ENCODE measurements at places on chromosomes 12 and 14.

GRCh38 chr12:85920324-85920947 lies 46.3 kb downstream of the NTS start:
- DNase-seq, result no peak

DNA sequence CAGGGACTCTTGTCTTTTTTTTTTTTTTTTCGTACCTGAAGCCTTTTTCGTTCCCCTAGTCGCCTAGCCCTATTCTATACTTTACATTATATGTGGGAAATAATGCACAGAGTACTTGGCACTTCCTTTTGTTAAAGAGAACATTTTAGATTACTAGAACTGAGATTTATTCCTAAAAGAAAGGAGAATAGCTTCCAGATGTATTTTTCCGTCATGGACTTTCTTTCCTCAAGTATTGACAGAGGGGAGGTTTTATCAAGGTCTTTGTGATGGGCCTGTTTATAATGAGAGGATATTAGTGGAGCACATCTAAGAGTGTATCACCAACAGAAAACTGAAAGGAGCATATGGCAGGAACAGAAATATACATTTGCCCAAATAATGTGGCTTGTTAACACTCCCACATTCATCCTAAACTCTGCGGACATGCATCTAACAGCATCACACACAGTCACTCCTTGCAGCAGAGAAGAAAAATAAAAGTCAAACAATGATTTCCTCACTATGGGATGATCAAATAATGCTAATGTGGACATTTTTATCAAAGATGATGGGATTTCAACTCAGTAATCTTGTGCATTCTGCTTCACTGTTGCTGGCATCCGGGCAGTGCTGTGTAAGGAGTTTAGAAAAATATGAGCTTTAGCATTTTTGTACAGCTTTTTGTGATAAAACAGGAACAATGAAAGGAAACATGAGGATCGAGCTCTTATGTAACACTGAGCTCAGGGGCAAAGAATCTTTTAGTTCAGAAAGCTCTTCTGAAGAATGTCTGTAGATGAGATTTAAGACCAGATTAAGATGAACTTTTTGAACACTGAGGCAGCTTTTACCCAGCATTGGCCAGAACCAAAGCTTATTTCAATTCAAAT lies 183.1 kb downstream of the EGLN3 start:
- DNase-seq, result peak; percentile 31

DNA sequence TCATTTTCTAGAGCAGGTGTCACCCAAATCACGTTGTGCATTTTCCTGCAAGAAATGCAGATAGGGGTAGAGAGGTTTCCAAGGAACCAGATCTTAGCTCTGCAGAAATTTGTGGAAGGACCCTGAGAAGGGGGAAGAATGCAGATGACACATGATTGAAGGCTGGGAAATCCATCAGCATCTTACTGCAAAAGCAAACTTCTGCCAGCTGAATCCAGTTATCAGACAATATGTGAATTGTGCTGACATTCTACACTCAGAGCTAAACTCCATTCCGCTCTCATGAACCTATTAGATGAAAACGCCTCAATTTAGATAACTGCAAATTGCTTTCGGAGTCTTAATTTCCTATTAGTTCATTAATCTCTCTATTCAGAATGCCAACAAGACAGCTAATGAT lies 211.3 kb upstream of the NOS1 start:
- DNase-seq, result no peak

GRCh38 chr12:109156036-109156435 lies 39.6 kb downstream of the ACACB start:
- no peak for DNase-seq

- DNase-seq, result peak; percentile 6
Observed at GRCh38 chr12:107684029-107684795, 1.4 kb upstream of the PWP1 start.

DNA sequence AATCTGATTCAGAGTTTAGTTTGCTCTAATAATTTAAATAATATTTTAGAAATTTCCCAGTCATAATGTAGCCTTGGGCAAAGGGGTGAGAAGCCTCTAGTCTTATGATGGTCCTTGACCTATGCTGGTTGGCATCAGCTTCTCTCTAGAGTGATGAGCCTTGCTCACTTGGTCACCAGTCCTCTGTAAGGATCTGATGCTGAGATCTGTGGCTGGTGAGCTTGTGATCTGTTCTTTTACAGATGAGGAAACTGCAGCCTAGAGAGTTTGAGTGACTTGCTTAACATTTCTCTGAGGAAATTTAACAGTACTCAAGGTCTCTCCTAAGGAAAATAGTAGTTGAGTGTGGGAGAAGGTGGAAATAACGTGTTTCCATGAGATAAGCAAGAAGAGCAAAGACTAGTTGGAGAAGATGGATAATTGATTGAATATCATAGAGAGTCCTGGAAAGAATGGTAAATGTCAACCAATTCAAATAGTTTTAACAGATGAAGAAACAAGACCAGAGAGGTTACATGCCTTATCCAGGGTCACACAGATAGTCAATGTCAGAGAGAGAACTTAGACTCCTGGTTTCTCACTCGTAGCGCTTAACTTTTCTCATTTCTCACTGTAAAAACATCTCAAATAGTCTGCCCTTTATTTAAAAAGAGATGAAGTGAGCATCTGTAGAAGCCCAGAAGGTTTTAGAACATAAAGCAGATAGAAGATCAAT lies 89.7 kb upstream of the ETV6 start:
- DNase-seq, result no peak

DNA sequence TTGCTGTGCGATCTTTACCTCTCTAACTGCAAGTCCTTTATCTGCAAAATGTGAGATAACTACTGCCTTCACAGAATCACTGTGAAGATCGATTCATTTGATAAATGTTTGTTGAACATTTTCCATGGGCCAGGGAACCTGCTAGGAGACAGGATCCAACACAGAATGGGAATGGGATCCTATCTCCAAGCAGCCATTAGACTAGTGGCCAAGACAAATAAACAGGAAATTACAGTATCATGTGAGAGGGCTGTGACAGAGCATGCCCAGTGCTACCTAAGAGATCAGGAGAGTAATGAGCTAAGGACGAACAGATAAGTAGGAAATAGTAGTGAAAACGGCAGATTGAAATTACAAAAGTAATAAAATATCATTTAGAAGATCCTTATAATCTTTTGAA lies 105.7 kb downstream of the GRIN2B start:
- DNase-seq, result no peak

- DNase-seq, result no peak
Observed at GRCh38 chr14:58287607-58288042, 10.7 kb upstream of the ARID4A start.

DNA sequence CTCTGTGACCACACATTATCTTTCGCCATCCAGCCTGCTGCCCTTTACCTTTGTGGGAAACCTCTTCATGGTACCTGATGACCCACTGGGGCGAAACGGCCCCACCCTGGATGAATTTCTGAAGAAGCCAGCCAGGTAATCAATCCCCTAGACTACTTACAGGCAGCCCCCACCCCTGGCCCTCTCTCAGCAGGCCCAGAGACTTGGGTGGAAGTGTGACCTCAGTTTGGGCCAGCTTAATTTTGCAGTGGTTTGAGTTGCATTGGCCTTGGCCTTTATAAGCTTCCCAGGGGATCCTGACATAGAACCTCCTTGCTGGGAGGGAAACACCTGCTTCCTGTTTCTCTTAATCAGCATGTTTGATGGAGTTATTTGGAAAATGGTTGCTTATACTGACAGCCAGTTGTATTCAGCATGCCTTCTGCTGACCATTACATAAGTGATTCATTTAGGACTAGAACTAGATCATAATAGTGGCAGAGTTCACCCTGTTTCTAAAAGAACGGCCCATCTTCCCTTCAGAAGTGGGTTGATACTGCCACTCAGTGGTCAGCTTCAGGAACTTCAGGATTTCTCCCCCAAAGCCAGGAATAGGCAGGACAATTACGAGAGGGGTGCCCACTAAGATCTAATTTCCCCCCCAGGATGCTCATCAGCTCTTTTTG lies 6.1 kb downstream of the SDR39U1 start:
- DNase-seq, result peak; percentile 83

- no peak for DNase-seq
Observed at GRCh38 chr12:68825569-68826217, 17.7 kb downstream of the MDM2 start.

DNA sequence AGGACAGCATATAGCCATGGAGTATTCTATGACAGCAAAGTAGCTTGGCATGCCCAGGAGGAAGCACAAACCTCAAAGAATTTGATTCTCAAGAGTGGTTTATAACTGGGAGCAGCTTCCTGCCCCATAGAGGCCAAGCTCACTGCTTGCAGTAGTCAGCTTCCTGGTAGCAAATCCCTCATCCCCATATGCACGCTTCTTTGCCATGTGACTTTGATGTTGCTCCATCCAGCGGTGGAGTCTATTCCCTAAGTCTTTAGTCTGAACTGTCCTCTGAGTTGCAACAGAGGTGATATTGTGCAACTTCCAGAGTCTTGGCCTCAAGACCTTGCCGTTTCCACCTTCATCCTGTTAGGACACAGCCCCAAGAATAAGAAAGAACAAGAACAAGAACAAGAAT lies 996.8 kb upstream of the TMEM132C start:
- DNase-seq, result no peak

GRCh38 chr14:65239143-65239937 lies 137.0 kb upstream of the MAX start:
- no peak for DNase-seq

GRCh38 chr12:80877721-80878265 lies 59.9 kb downstream of the LIN7A start:
- DNase-seq, result no peak

DNA sequence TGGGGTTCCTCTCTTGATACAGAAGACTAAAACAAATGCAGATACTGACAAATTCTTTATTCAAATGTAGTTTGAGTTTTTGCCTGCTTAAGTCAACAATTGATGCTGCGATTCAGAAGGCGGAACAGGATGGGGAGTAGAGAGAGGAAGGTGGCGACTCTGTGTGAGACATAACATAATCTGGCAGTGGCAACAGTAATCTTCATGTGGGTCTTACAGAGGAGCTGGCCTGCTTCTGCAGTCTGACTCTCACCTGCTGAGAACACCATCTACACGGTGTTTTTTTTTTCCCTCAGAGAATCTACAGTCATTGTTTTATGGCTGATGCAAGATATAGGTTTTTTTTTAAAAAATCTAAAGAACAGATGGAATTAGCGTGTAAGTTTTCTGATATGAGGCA lies 10.1 kb downstream of the CCDC92 start:
- DNase-seq, result no peak

GRCh38 chr12:1131811-1132224 lies 140.8 kb downstream of the ERC1 start:
- DNase-seq, result no peak

DNA sequence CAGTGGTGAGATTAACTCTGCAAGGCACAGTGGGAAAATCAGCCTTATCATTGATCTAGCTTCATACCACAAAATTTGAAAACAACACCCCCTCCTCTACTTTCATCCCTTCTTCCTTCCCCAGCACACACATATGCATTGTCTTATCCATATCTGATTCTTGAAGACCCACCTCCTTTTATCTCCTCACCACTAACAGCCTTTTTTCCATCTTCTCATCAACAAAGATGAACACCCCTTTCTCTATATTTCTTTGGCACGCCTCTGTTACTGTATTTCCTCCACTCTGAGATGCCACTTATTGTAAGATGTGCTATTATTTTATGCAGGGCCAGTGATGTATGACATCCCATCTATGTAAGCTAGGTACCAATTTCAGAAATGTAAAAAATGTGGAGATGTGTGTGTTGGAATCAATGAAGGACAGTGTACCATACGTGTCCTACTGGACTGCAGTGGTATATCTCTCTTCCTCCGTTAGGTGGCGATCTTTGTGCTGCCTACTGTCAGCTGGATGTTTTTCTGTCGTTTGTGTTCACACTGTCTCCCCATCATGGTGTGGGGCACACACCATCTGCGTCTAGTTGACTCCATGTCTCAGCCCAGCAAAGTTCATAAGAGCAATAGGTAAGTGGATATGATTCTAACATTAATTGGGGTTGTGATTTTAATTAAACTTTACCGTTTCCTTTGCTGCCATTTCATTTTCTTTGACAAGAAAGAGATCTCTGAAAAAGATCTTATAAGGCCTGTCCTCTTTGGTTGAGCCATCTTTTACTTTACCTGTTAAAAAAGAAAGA lies 24.0 kb downstream of the CCDC38 start:
- DNase-seq, result no peak

- no peak for DNase-seq
Observed at GRCh38 chr12:5889381-5890047, 55.5 kb downstream of the ANO2 start.
